ENCODE measurements at places on chromosomes 1 and 21.

GRCh38 chr1:154744352-154745035 is 125.6 kb downstream of the KCNN3 start:
- no peak for DNase-seq

DNA sequence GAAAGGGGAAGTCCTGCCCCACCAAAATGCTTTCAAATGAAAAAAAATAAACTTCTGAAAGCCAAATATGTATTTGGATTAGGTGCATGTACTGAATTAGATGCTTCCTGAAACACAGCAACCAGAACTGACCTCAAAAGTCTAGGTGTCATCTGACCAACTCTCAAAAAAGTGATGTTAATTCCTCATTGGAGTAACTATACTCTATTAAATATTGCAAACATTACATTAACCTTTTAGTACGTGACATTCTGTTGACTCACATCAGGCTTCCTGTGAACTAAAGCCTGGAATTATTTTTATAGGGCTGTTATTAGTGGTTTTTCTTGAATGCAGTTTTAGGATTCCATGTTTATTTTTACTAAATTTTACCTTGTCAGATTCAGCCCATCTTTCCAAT is 73.5 kb downstream of the ASTN1 start:
- DNase-seq = no peak

- DNase-seq = no peak
Observed at GRCh38 chr1:232467073-232467760, 162.7 kb downstream of the SIPA1L2 start.

DNA sequence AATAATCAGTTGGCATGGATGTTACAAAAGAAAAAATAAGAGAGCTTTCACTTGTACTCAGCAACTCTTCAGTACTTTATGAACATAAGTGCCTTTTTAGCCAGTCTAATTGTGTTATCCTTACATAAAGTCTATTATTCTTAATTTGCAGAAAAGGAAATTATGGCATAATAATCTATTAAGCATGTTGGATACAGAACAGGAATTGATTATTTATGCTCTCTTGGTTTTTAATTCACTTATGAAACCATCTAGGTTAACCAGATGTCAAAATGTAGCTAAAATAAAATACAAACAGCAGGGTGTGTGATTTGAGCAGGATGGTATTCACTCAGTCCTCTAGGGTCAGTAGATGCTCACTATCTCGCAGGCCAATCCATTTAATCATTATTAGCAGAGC is 79.7 kb downstream of the PLPPR5 start:
- DNase-seq = no peak

DNA sequence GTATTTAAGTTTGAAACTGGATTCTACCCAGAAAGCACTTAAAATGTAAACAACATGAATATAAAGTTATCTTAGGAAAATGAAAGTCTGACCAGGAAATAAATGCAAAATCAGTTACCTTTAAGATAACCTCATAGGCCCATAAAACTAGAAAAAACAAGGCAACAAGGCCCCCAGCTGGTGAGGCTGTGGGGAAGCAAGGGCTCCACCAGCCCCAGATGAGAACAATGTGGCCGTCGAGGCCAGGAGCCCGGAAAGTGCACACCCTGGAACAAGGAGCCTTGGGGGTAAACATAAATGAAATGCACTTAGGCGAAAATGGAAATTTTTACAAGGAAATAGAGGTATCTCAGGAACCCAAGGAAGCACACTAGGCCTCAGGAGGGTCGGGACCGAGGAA is 37.9 kb upstream of the BMP8B start:
- no peak for DNase-seq

GRCh38 chr1:231206856-231207255 is 34.2 kb upstream of the GNPAT start:
- DNase-seq = no peak

GRCh38 chr21:38982096-38982495 is 176.4 kb downstream of the ETS2 start:
- DNase-seq = no peak
